ENCODE measurements at places on chromosomes 6 and 20.

GRCh38 chr6:84061174-84061573 lies 27.6 kb downstream of the MRAP2 start:
- no peak for DNase-seq

DNA sequence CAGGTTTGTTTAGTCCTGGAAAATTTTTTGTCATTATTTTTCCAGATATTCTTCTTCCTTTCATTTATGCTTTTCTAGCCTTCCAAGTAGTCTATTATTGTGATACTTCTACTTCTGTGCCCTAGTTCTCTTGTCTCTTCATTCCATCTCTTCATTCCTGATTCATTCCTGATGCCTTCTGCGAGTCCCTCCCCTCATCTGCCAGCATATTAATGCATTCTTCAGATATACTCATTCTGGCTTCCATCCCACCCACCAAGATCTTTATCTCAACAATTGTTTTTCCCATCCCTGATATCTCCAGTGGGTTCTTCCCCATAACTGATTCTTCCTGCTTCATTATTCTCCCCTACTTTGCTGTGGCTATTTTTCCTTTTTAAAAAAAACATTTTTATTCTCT lies 35.2 kb downstream of the ALDH5A1 start:
- no peak for DNase-seq

- DNase-seq, result no peak
Measured at GRCh38 chr6:143773506-143774150, 69.5 kb upstream of the LTV1 start.

- DNase-seq, result no peak
Measured at GRCh38 chr6:57017841-57018240, 28.7 kb upstream of the KIAA1586 start.

DNA sequence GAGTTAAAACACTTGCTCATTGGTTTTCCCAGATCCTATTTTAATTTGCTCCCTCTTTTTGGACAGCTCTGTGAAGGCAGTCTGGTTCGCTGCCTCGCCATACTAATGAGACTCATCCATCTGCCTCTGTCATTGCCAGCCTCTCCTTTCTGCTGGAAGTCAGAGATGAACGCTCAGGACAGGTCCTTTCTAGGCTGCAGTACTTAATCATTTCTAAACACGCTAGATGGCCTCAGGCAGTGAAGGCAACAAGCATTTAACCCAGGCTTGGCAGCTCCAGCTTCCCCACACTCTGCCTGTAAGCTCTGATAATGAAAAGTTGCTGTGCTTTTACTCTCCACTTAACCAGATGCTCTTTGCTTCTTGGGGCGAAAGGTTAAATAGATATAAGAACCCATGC lies 286.7 kb upstream of the POU3F2 start:
- DNase-seq, result no peak

DNA sequence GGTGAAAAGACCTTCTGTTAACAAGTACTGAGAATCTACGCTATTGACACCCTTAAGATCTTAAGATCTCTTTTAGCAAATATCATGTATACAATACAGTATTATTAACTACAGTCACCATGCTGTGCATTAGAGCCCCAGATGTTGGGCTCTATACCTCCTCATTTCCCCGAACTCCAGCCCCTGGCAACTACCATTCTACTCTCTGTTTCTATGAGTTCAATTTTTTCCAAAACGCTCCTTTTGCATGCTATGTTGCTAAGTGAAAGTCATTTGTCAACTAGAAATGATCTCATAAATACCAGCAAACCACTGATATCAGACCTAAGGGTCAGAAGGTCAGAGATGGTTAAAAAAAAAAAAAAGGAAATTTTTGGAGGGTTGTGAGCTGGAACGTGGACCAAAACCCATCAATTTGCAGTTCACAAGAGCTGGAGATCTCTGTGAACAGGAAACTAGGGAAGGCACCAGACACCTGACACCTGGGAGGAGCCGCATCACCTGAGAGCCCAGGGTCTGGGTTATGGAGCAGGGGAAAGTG lies 122.0 kb upstream of the KCNK16 start:
- DNase-seq, result no peak

- peak; percentile 13 for DNase-seq
Measured at GRCh38 chr6:28597217-28597835, 71.6 kb downstream of the GPX5 start.

DNA sequence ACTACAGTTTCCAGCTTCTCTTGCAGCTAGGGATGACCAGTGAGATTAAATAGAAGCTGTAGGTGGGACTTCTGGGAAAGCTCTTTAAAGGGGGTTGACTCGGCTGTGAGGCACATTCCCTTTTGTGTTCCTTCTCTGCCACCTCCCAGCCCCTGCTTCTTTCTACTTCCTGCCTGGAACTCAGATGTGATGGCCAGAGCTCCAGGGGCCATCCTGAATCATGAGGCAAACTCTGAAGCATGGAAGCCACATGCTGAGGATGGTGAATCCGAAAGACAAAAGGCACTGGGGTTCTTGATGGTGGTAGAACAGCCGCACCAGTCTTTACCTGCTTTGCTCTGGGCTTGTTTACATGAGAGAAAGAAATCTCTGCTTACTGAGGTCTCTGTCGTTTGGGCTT lies 9.1 kb downstream of the CEBPB start:
- no peak for DNase-seq

DNA sequence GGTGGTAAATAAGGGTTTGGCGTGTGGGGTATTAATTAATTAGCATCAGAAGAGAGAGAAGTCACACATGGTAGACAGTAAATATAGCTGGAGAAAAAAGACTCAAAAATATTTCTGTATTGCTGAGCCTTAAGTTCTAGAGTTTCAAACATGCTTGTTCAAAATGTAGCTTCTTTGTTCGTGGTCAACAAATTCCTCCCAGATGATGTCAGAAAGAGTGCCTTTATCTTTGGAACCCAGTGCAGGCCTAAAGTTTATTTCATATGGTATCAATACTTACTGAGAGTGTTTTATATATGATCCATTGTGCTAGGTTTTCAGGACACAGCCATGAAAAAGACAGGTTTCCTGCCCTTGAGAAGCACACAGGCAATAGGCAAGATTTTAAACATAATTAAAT lies 18.3 kb downstream of the MARCKS start:
- DNase-seq, result no peak

DNA sequence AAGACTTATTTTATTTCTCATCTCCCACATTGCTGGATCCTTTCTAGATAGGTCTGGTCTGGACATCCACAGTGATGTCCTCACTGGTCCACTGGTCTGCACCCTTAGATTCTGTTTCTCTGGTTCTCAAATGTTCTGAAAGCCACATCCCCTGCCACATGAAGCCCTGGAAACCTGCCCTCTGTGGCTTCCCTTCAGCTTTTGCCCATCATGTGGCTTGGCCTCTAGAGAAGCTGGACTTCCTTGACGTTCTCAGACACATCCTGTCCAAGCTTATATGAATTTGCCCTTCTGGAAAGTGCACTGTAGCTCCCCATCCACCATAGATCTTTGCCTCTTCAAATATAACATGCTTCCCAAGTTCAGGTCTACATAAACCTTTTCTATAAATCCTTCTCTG lies 18.5 kb downstream of the CST4 start:
- DNase-seq, result no peak

DNA sequence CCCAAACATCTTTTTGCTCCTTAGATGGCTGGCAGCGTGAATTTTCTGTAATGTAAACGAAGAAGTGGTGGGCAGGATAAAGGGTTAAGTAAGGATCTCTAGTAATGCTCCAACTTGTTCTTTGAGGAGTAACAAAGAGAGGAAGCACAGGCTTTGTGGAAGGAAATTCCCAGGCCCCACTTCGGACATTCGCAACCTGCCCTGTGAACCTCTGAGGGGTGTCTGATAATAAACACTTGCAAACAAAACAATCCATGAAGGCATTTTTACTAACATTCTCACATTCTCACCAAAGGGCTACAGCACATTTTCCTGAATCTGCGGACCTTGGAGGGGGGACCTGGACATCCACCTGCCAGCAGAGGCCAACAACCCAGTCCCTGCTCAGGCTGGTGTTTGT lies 25.8 kb upstream of the ADGRF5 start:
- DNase-seq, result no peak

DNA sequence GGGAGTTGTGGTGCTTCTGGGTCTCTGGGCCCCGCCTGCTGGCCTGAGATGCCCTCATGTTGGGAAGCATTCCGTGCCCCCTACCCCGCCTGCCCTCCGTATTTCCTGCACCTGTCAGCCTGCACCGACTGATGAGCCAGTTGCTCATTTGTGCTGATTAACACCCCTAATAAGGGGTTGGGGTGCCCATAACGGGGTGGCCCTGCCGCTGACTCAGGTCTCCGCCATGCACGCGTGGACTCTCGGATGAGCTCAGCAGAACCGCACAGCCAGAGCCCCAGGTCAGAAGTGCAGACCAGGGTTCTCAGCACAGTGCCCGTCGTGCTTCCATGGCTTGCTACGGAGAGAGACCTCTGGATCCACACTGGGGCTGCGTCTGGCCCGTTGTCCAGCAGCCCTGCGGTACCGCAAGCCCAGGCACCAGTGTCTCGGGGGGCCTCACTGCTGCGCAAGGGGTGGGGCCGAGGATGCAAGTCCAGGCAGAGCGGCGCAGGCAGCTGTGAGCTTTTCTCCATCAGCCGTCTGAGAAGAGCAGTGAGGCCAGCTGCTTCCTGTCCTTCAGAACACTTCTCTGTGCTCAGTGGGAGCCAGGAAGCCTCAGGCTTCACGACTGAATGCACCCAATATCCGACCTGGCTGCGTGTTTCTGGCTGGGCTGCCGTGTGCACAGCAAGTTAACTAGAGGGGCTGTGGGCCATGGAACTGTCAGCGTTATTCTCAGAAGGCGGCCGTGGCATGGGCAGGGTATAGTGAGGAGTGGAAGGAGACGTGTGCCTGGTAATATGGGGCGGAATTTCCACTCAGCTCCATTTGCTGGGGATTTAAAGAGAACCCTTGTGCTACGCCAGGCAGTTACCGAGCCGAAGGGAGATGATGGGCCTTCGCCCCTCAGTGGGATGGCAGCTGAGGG lies 18.6 kb downstream of the MTG2 start:
- DNase-seq, result no peak

GRCh38 chr6:147869869-147870268 lies 361.4 kb downstream of the SAMD5 start:
- DNase-seq, result no peak

DNA sequence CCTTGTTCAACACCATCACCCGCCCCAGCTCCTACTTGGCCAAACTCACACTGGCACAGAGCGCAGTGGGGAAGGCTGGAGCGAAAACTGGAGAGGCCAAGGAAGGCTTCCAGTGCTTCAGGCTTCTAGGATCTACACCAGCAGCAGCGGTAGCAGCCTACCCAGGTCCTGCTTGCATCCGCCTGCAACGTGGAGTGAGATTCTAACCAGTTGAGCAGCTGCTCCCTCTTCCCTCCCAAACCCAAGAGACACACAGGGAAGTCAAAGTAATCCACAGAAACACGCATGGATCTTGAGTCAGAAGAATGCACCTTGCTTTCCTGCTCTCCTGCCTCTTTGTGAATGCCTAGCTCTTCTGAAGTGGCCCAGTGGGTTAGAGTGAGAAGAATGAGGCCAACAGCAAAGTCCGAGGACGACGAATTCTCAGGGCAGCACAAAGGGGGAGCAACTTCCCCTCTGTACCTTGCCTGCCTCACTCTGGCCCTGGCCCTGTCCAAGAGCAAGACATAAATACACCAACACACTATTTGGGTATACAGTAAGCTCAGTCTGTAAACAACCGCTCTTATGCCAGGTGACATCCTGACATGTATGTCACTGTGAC lies 95.9 kb upstream of the FOXQ1 start:
- DNase-seq, result no peak

- DNase-seq, result no peak
Measured at GRCh38 chr20:16462711-16463110, 110.5 kb downstream of the KIF16B start.

DNA sequence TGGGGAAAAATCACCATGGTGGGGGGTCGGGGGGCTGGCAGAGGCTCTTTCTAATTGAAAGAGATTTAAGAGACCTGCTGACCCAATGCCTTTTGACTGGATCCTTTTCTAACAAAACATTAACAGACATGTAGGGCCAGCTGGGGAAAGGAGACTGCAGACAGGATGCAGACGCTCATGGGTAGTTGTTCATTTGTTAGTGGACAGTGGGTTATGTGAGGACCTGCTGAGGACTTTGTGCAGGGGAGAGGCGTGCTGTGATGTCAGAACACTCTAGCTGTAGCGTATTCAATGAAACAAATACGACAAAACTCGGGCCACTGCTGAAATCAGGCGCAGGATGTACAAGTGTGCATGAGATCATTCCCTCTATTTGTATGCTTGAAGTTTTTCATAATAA lies 1.2 kb downstream of the IP6K3 start:
- DNase-seq, result no peak

DNA sequence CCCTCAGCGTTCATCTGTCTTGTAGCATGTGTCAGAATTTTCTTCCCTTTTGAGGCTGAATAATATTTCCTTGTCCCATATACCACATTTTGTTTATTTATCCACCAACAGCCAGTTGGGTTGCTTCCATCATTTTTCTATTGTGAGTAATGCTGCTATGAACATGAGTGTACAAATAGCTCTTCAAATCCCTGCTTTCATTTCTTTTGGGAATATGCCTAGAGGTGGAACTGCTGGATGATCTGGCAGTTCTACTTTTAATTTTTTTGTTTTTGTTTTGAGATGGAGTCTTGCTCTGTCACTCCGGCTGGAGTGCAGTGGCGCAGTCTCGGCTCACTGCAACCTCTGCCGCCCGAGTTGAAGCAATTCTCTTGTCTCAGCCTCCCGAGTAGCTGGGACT lies 64.7 kb downstream of the SASH1 start:
- no peak for DNase-seq

GRCh38 chr6:114135363-114135971 lies 164.5 kb upstream of the HDAC2 start:
- DNase-seq, result no peak

- no peak for DNase-seq
Measured at GRCh38 chr6:117597755-117598154, 4.6 kb downstream of the GOPC start.

DNA sequence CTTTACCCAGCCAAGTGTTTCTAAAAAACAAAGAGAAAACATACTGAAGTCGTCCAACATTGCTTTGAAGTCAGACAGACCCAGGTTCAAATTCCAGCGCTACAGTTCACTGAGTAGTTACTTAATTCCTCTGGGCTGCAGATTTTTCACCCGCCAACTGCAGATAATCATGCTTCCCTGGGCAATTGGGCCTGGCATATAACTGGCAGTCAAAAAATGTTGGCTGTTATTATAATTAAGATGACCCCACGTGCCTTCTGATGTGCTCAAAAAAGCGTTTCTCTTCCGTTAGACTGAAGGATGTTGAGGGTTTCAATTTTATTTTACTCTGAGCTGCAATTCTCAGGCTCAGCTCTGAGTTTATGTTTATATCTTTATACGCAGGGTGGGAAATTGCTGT lies 156.1 kb upstream of the CITED2 start:
- no peak for DNase-seq

- no peak for DNase-seq
Measured at GRCh38 chr6:53830366-53830765, 35.6 kb downstream of the LRRC1 start.
